Stimulated activated CD4-positive, alpha-beta T cell treated with anti-CD3 and anti-CD28 coated beads, Interleukin-12 subunit alpha, Interleukin-12 subunit beta, amount 100 ng/mL, for 24 hours (primary cell): ENCODE measurements at places on chromosomes 5 and 9.

DNA sequence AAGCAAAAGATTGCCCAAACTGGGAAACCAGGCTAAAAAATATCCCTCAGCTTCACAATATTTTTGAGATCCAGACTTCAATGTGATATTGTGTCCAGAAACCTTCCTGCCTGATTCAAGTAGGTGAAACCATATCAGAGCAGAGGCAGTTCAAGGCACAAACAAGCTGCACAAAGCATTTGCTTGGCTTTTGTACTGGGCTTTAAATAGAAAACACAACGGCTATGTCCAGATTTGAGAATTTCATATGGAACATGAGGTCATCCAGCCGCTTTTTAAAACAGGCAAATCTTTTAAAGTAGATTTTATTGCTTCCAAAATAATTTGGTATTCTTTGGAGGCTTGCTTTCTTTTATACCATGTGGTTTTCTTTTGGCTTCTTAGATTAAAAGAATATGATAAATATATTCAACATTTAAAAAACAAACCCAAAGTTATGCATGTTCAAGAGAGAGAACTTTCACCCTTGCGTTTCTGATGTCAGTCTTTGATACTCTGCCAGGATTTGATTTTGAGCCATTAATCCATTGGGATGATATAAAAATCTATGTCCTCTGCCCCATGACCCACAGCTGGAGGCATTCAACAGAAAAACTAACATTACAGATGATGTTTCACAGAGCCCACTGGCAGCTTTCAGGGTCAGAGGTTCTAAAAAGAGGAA, 29.0 kb upstream of the CCDC112 start:
- no peak for DNase-seq

DNA sequence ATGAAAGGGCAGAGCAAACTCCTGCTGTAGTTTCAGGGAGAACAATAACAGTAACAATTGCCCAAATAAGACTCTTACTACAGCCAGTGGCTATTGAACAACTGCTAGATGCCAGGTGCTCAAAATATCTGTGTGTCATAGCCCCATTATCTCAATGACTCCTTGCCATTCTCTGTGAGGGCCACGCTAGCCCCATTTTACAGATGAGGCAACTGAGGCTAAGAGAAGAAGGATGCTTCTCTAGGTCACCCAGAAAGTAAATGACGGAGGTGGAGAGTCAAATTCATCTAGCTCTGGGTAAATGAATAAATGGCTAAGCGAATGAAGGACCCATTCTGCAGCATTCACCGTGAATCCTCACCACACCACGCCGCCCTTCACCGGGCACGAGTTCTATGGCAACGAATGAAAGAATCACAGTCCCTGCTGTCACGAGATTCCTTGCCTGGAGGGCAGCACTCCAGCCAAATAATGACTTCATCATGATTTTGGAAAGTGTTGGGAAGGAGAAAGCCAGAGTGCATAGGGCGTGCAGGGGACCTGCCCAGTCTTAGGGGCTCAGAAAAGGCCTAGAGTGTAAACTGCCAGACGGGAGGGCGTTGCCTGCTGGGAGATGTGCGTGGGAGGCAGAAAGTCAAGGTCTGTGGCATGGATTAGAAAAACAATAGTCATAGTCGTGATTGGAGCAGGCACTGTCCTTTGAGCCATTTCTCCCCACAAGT, 147.2 kb downstream of the C9orf50 start:
- no peak for DNase-seq

DNA sequence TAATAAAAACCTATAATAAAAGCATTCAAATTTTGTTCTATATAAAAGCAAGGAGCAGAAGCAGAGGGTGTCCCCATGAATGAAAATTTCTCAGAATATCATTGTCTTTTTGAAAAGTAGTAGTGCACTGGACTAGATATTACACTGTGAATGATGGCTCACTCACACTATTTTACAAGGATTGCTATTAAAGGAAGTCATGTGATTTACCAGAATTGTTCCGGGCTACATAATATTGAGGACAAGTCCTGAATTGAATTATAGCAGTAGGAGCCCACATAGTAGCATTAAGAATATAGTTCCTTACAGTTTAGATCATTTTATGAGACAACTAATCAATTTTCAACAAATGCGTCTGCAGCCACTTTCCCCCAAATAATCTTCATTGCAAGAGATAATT, 7.7 kb upstream of the TLE4 start:
- no peak for DNase-seq

DNA sequence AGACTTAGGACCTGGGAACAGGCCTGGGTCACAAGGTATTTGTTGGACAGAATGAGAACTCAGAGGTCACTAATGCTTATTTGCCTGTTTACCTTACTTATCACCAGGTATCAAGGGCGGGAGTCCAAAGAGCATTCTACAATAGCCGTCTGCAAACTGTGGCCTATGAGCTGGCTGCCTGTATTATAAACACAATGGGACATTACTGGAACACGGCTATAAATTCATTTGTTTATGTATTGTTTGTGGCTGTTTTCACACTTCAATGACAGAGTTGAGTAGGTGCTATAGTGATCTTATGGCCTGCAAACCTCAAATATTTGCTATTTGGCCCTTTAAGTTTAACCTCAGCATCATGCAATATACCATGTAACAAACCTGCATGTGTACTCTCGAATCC, 76.6 kb upstream of the ASTN2 start:
- no peak for DNase-seq

GRCh38 chr9:113011911-113012381, at the start of gene ZNF883:
Gene ZNF883 (minus strand): TSS chr9:113012192.
- peak; percentile 13 for DNase-seq

- DNase-seq = no peak
Observed at GRCh38 chr9:120693700-120694008, 20.6 kb downstream of the MEGF9 start.

DNA sequence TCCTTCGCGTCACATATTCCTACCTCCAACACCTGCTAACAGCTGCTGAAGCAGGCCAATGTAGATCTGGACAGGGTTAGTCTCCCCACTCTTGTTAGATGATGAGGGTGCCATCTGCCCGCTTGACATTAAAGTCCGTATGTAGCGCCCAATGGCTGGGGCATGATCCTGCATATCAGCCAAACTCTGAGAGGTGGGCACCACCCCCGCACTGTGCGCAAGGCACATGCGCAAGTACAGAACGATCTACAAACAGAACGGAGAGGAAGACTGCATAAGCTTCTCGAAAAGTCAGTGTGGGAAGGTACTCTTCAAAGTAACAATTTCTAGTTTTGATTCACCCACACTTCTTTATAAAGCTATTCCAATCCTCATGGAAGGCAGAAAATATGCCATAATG, 69.8 kb downstream of the ECPAS start:
- DNase-seq = no peak

DNA sequence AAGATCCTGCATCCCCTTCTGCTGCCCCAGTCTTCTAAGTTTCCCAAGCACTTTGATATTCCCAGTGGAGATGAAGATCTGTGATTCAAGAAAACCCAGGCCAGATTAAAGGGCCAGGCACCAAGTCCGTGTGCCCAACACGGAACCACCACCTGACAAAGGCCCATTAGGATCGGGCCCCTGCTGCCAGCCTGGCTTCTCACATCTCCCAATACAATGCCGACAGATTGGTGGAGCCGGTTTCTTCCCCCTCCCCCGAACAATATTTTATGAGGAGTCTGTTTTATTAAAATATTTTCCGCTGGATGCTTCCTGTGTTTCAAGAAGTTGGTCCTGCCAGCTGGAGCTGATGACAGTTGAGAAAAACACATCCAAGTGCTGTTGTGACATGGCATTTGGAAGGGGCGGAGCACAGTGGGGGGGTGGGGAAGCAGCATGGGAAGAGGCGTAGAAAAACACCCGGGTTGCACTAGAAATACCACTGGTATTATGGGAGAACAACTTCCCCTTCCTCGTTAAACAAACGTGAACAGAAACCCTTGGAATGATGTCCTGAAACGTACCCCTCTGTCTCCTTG, 45.0 kb downstream of the CRB2 start:
- DNase-seq = no peak

DNA sequence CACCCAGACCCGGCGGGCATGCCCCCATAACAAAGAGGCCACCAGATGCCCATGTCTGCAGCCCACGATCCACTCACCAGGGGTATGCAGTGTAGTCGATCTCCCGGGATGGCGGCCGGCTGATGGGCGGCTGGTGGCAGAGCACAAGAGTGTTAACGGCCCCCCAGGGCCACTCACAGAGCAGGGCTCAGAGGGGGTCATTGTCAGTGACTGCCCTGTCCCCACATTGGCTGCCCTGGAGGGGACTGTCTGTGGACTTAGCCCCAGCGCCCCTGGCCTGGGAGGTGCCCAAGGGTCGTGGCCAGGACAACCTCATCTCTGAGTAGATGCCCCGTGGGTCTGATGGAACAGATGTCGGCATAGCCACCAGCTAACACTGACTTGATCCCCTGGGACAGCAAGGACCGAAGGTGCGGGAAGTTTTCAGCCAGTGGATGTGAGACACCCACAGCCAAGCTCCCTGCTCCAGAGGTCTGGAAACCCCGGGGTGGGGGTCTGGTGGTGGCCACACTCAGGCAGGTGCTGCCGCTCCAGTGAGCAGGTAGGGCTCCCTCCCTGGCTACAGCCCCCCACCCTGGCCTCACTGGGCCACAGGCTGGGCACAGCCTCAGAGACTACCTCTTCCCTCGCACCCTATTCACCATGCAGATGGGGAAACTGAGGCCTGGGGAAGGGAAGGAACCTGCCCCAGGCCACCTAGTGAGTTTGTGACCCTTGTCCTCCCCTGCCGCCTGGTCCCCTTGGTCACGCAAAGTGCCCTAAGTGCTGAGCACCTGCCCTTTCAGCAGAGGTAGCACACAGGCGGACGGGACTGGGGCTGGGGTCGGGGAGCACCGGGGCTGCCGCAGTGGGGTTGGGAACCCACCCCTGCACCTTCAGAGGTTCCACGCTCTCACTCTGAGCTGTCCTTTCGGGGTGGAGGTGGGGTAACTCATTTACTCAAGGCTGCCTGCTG, 38.1 kb upstream of the SARDH start:
- no peak for DNase-seq

- DNase-seq = no peak
Observed at GRCh38 chr5:74848553-74849025, 17.6 kb downstream of the FAM169A start.

- no peak for DNase-seq
Observed at GRCh38 chr9:138078846-138079245, 201.3 kb downstream of the CACNA1B start.

DNA sequence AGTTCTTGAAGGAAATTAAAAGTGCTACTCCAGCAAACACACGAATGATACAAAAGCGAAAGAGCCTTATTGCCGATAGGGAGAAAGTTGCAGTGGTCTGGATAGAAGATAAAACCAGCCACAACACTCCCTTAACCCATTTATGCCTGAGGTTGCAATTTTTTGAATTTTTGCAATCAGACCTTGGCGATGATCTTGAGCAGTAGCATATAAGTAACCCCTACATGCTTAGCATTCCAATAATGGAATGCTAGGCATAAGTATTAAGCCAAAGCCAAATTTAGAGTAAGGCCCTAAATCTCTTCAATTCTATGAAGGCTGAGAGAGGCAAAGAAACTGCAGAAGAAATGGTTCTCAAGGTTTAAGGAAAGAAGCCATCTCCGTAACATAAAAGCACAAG, 153.5 kb downstream of the SLC28A3 start:
- no peak for DNase-seq

GRCh38 chr9:16062542-16063240, 509.8 kb downstream of the CCDC171 start:
- no peak for DNase-seq
